ENCODE measurements at places on chromosomes 1 and 21.

DNA sequence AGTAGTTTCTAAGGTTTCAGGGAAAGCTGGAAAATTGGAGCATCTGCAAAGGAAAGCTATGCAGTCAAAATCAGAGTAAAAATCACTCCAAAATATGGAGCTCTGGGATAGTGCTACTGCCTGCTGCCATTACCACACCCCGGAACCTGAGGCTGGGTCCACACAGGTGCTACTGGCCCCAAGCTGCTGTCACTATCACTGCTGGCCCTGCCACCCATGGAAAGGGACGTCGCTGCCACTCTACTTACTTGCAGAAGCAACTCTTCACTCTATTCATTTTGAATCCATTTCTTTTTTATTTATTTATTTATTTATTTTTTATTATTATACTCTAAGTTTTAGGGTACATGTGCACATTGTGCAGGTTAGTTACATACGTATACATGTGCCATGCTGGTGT, 60.3 kb upstream of the RGS18 start:
- no peak for DNase-seq

DNA sequence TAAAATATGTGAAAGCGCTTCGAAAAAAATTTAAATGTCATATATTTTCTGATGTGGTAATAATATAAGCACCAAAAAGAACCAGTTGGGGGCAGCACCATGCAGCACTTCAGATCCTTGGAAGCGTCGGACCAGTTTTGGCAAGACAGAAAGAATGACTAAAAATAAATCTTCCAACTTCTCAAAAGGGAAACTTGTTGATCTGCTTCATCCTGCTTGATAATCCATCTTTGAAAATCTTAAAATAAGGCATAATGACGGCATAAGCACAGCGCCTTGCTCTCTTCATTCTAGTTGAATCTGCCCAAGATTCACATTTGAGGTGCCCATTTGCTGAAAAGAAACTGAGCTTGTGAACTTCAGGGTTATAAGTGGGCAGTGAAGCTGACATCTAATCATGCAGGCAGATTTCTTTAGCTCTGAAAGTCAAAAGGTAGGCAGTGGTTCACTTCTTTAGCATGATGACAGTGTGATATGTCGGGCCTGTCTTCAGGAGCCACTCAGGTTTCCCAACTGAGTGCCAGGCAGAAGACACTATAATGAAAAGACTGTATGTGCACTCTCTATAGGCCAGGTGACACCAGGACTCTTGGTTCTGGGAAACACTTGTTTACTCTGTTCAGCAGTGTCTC, 19.8 kb upstream of the MUTYH start:
- DNase-seq = no peak

- no peak for DNase-seq
These were observed 20.5 kb upstream of the BCL10 start for GRCh38 chr1:85296980-85297379.

DNA sequence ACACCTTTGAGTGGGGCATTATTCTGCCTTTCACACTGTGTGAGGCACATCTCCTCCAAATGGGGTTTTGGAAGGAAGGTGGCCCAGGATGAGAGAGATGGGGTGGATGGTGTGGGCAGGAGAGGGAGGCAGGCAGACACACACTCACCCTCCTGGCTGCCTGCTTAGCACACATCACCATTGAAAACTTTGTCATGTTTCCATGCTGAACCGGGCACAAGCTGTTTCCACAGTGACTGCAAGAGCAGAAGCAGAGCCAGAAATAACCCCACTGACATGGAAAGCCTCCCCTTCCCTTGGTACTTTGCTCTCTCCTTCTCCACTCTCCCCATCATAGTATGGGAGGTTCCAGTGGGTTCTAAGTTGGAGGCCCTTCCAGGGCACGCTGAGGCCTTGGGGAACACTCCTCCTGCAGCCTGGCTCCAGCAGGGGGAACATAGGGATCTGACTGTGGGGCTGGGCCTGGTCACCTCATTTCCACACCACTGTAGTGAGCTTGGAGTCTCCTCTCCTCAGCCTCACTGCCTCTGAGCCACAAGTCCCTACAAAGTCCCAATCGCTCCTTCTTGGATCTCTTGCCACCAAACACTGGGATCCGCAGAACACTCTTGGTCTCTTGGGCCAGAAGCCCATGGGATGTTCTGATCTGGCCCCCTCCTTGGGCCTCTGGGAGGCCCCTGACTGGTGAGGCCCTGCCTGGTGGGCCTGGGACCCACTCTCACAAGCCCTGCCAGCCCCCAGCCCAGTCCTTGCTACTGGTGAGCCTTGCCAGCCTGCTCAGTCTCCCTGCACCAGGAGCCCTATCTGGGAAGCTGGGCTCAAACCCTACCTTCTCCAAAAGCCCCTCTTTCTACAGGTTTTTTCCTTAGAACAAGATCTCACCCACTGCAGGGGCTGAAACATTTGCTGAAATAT, 163.0 kb upstream of the EDN2 start:
- no peak for DNase-seq

- no peak for DNase-seq
These were observed 403 bp downstream of the MXRA8 start for GRCh38 chr1:1357871-1358432.

Data from cerebellar nuclear complex (tissue), 1 donor.